Omental fat pad (tissue), 4 donors: ENCODE measurements at places on chromosomes 2 and 18.

GRCh38 chr2:136713739-136714138, 51.6 kb upstream of the THSD7B start:
- no peak for DNase-seq

- DNase-seq: no peak
Measured at GRCh38 chr2:219400562-219400961, 12.8 kb upstream of the DNPEP start.

DNA sequence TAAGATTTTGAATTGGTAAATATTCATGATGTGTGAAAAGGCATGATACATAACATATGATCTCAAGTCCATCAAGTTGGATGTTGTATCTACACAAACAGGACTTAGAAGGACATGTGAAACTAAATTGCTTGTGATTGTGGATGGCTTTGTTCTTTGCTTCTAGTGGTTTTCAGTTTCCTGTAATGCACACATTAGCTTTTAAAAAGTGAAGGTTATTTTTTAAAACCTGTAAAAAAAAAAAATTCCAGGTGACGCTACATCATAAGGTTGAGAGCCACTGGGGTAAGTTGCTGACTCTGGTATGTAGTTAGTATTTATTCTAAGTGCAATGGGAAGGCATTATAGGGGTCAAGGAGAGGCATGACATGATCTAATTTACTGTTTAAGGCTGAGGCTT, 48.4 kb upstream of the TMEM247 start:
- DNase-seq: no peak

DNA sequence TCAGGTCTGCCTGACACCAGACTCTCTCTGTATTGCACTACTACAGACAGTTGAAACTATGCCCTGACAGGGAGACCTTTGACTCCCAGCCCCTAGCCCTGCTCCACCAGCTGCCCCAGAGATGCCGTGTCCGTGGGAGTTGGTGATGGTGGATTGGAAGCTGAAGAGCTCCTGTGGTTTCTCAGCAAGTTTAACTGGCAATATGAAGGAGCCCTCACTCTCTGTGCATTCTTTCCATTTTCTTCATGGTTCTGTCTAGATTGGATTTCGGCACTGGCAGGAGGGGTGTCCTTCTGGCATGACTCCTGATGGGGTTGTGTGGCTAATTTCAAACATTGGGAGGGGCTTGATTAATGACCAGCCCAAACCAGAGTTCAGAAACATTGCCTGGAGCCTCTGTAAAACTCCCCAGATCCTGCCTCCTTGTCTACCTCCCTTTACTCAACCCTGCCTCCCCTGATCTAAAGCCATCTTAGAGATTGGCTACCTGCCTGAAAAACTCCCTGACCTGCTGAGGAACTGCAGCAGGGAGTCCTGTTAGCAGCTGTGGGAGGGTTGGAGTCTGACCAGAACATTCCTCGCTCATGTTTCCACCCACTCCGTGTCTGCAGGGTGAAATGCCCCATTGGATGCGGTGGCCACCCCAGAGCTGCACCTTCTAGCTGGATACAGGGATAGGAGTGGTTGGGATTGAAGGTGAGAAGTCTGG, 206.9 kb upstream of the SPRED2 start:
- DNase-seq: no peak

GRCh38 chr2:232974396-232974795, 38.7 kb downstream of the NGEF start:
- no peak for DNase-seq

GRCh38 chr2:163692611-163693482, 43.0 kb downstream of the FIGN start:
- DNase-seq: no peak

DNA sequence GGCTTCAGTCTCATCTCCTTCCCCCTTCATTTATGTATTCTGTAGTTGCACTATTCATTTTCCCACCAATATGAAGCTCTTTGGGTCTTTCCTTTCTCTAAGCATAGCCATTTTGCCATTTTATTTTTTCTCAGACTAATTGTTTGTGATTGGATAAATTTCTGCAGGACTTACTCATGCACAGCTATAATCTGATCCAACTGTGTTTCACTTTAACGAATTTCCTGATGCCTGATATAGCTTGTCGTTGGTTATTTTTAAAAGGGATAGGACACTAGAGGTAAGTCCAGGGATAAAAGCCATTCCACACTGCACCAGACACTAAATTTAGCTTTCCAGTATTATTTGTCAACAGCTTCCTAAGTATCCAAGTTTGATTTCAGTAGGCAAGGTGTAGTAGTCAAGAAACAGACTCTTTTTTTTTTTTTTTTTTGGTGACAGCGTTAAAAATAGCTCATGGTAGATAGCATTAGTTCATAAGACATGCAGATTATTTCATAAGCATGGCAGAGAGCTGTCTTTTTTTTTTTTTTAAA, 17.4 kb downstream of the ASB18 start:
- no peak for DNase-seq

- DNase-seq: no peak
Measured at GRCh38 chr2:68125821-68126220, 31.9 kb upstream of the PNO1 start.

GRCh38 chr2:201122276-201122675, 6.3 kb downstream of the CFLAR start:
- no peak for DNase-seq

GRCh38 chr2:23489471-23490322, 104.7 kb downstream of the KLHL29 start:
- DNase-seq: no peak

DNA sequence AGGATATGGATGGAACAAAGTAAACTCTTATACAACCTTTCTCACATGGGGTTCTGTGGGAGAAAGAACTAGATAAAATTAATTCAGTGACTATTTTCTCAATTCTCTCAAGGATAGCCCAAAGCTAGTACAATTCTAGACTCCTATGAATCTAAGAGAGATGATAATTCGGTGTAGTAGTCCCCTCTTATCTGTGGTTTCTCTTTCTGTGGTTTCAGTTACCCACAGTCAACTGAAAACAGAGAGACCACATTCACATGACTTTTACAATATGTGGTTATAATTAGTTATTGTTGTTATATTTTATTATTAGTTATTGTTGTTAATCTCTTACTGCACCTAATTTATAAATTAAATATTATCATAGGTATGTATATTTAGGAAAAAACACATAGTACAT, 53.5 kb upstream of the C2orf15 start:
- DNase-seq: no peak

GRCh38 chr2:6444514-6444913, 421.2 kb downstream of the CMPK2 start:
- DNase-seq: no peak

DNA sequence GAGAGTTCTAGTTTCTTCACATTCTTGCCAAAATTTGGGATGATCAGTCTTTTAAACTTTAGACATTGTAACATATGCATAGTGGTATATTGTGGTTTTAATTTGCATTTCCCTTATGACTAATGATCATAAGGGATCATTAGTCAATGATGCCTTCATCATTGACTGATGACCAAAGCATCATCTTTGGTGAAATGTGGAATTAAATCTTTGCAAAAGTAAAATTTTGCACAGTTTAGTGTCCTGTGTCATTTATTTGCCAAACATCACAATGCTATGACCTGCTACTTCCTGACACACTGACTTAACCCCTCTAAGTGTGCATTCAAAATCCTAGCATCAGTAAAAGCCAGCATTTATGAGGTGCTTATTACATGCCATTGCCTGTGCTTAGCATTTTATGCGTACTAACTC, 58.9 kb upstream of the SLC1A4 start:
- no peak for DNase-seq

- DNase-seq: no peak
Measured at GRCh38 chr2:160741271-160741670, 247.7 kb upstream of the RBMS1 start.

DNA sequence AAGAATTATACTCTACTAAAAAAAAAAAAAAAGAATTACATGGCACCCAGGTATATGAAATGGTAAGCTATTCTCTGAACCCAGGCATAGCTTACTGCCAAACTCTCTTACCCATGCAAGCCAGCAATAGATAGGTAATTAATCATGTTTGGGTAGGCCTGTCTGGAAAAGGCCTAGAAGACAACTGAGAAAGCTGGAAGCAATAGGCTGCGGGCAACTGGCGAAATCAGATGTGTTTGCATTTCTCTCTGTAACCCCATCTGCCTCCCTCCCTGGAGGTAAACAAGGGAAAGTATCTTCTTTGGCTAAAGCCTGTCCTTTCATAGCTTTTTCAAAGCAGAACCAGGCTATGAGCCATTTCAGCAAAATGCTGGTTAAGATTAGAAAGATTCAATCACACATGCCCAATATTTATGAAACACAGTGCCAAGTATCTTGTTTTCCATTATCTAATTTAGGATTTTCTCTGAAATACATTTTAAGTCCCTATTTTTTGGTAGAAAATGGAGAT, 934.8 kb upstream of the DDX18 start:
- DNase-seq: no peak

DNA sequence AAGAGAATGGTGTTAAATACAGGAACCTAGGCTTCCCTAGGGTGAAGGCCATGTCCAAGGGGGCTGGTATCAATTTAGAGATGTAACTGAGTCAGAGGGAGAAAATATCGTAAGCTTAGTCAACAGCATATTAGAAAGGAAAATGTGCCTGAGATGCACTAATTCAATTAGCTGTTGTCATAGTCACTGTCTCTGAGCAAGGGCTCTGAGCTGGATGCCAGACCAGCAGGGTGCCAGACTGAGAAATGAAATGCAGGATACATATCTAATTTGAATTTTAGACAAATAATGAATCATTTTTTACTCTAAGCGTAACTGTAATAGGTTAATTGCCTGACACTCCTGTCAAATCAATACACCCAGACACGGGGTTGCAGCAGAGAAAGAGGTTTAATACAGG, 11.4 kb upstream of the SLC35F6 start:
- DNase-seq: no peak

- no peak for DNase-seq
Measured at GRCh38 chr2:55628931-55629330, 11.5 kb upstream of the PPP4R3B start.

- DNase-seq: no peak
Measured at GRCh38 chr18:61910101-61910500, 17.3 kb upstream of the RNF152 start.

DNA sequence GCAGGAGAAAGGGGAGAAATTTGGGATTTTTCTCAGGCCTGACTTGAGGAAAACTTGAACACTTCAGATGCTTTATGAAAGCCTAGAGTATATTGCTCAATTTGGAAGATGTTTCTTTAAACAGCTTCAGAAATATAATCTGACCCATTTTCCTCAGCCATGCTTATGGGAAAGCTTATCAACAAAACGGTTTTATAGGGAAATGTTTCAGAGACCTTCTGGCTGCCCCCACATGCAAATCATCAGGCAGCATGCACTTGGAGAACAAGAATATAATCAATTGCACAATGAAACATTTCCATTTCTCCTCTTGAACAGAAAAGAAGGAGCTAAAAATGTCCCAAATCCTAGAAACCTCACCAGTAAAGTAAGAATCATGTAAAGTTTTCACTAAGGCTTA, 411.2 kb upstream of the ETAA1 start:
- no peak for DNase-seq

- no peak for DNase-seq
Measured at GRCh38 chr2:133232556-133232955, 335.7 kb downstream of the NCKAP5 start.

- no peak for DNase-seq
Measured at GRCh38 chr2:10039658-10040410, 3.5 kb upstream of the KLF11 start.

DNA sequence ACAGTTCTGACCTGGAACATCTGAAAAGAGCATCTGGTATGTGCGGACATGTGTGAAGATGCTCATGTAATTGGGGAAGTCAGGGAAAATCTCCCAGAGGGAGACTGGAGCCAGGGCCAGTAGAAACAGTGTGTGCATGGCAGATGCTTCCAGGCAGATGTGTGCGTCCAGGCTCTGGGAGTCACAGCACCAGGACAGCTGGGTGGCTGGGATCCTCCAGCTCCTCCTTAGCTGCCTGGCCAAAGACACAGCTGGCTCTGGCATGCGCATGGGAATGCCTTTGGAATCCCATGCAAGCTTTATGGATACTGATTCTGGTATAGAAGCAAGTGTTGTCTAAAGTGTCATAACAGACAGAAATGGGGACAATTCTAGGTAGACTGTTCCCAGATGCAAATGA, 369.7 kb downstream of the INSIG2 start:
- DNase-seq: no peak

DNA sequence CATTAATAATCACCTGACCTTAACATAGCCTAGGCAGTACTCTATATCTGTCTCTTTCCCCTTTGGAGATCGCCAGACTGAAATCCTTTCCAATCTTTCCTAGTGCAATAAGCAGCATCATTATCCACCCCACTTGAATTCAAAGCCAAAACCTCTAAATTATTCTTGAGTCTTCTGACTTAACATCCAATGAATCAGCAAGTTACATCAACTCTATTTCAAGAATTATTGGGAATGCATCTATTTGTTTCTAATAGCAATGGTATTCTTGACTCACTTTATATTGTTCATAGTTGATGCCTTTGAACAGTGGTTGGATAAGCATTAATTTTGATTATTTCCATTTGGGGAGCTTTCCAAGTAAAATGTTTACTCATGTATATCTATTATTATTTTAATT, 144.8 kb downstream of the ZNF804A start:
- no peak for DNase-seq

DNA sequence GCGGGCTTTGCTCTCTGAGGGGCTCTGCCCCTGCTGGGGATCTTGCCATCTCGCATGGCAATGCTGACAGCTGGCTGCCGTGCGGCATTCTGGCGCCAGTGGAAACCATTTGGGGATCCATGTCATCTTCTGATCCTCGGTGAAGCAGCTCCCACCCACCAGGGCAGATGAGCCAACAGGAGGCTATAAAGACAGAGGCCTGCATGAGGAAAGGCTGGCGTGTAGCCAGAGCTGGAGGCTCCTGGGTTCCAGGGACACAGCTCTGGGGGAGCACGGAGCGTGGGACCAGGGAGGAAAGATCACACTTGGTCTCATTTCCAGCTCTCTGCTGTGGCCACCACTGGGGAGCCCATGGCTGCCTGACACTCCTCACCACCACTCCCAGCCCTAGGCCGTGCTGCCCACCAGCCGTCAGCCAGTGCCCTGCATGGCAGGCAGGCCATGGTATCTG, 145.8 kb downstream of the ZFP36L2 start:
- DNase-seq: no peak

DNA sequence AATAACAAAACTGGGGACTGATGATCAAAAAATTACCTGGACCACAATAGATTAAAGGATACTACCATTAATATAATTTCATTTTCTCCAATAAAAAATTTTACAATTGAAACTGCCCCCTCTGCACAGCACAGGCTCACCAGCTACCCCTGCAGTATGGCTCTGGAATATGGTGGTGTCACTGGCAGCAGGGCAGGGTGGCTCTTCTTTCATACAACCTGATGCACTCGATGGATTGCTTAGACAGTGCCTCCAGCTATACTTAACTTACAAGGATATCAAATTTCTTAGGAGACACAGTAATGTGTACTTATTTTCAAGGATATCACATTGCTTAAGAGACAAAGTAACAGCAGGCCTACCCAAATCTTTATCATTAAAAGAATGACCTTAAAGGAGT, 124.0 kb downstream of the PRELID3A start:
- DNase-seq: no peak

GRCh38 chr2:17136877-17137276, 381.4 kb downstream of the RAD51AP2 start:
- DNase-seq: no peak

GRCh38 chr2:24285484-24286152, 74.7 kb downstream of the ITSN2 start:
- no peak for DNase-seq
